A549 treated with CORT108297 at 1 μM for 4 hours (cell line): ENCODE measurements at places on chromosomes 3 and 15. TPM values are rescaled to one million over a fixed set of nuclear protein-coding genes. Genes with fewer than 3 reads are reported as not detected.

The ACTRT3 gene
- total RNA-seq = 2.5 to 3.2 TPM (median 2.7 TPM) in 5 replicates

The P4HTM gene
- total RNA-seq = 12.4 to 21.3 TPM (median 19.6 TPM) in 5 replicates

The EXD1 gene
- not detected in 5 replicates for total RNA-seq

The SERPINI2 gene
- not detected in 5 replicates for total RNA-seq

The TMEM266 gene
- 0.05 to 0.13 TPM (median 0.09 TPM) in 4 of 5 replicates, not detected in the other for total RNA-seq

The CCDC33 gene
- 4.0 to 8.0 TPM (median 7.2 TPM) in 5 replicates for total RNA-seq

The ITPKA gene
- 1.3 to 2.5 TPM (median 2.0 TPM) in 5 replicates for total RNA-seq

The GOLGA6B gene
- 0.05 TPM in 1 of 5 replicates, not detected in the others for total RNA-seq

The GADL1 gene
- not detected in 5 replicates for total RNA-seq

The TMEM45A gene
- total RNA-seq = 2.0 to 2.4 TPM (median 2.4 TPM) in 5 replicates

The P2RY12 gene
- total RNA-seq = not detected in 5 replicates

The WNT7A gene
- 0.13 to 0.19 TPM (median 0.18 TPM) in 5 replicates for total RNA-seq

The LRRC31 gene
- 0.02 TPM in 1 of 5 replicates, not detected in the others for total RNA-seq

The FRMD4B gene
- total RNA-seq = 0.77 to 2.1 TPM (median 1.2 TPM) in 5 replicates

The EBLN2 gene
- total RNA-seq = 0.37 to 0.67 TPM (median 0.50 TPM) in 5 replicates
